Daoy (cell line): ENCODE measurements at places on chromosomes 13 and 19. TPM values are rescaled to one million over a fixed set of nuclear protein-coding genes. Genes with fewer than 3 reads are reported as not detected.

The FAM83E gene
- not detected in 2 replicates for total RNA-seq

The ASF1B gene
- total RNA-seq, result 78.5 and 110 TPM in 2 replicates

The TGDS gene
- 11.8 and 22.2 TPM in 2 replicates for total RNA-seq

The LONP1 gene
- 65.1 and 81.0 TPM in 2 replicates for total RNA-seq

The CEACAM8 gene
- total RNA-seq, result not detected in 2 replicates

The DAND5 gene
- total RNA-seq, result not detected in 2 replicates

The LILRA1 gene
- not detected in 2 replicates for total RNA-seq
